WTC11 (cell line): ENCODE measurements at places on chromosomes 1 and 21. TPM values are rescaled to one million over a fixed set of nuclear protein-coding genes. Genes with fewer than 3 reads are reported as not detected.

The C1QB gene
- total RNA-seq = 0.61 to 1.1 TPM (median 0.62 TPM) in 3 replicates

- DNase-seq = no peak
These were observed 40.4 kb upstream of the TMEM61 start for GRCh38 chr1:54940042-54940441.

DNA sequence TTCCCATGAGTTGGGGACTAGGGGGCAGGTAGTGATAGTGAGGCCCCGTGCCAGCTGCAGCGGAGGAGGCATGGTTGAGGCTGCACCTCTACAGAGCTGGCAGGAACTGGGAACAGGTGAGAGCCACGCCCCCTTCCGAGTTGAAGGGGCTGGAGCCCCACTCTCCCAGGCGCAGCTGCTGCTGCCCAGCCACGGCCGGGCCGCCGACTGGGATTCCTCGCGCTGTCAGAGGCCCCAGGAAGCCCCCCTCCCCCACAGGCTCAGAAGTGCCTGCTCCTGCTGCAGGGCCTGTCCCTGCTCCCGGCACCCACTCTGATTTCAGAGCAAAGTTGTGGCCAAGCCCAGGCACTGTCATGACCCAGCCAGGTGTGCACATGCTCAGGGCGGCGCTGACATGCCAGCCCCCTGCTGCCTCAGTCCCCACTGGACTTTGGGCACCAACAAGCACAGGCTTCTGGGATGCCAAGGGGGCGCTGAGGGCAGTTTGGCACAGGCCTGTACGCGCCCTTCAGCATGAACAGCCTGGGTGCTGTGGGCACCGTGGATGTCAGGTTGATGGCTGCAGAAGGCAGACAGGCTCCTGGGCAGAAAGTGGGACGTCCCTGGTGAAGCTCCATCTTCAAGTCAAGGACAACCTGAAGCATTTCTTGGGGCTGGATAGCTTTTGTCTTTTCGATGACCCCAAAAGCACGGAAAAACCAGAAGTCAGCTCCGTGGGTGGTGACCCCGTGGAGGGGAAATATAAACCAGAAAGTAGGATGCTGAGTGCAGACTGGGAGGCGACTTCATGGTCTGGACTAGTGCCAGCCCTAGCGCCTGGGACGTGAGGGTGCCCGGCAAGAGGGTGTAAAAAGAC, 121.5 kb downstream of the SIM2 start:
- peak; percentile 84 for DNase-seq

The GNG4 gene
- 38.3 to 40.9 TPM (median 40.8 TPM) in 3 replicates for total RNA-seq

DNA sequence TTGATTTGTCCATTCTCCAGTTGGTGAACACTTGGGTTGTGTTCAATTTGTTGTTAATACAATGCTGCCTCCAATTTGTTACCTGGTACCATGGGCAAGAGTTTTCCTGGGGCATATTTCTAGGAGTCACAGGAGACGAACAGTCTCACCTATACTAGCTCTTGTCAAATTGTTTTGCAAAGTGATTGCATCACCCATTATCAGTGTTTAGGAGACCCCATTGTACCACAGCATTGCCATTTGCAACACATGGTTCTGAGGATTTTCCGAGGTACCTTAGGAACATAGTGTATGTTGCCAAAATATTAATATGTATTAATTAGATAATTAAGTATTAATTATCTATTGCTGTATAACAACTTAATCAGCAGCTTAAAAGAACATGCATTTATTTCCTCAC, 97.8 kb downstream of the LPAR3 start:
- DNase-seq = no peak
